ENCODE measurements at places on chromosomes 6 and 20.

GRCh38 chr6:3176562-3177355 lies 19.4 kb upstream of the TUBB2A start:
- DNase-seq, result no peak

DNA sequence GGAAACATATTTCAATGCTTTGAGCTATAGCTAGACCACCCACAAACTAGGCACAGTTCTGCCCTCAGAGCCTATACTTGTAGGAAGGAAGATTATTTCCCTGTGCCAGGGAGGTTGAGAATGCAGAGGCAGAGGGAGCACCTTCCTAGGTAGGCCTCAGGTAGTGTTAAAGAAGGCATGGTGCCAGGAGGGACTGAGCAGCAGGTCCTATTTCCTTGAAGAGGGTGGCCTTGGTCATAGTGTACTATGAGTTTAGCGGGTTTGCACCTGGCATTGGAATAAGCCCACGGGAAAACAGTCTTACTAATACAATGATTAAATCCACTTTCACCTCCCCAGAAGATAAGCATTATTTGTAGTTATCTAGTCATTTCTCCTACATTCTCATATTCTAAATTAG lies 375.4 kb downstream of the CDKAL1 start:
- no peak for DNase-seq

- no peak for DNase-seq
These were observed 1.8 kb upstream of the TGM3 start for GRCh38 chr20:2293971-2294370.

GRCh38 chr6:37077905-37078296 lies 72.4 kb downstream of the FGD2 start:
- no peak for DNase-seq

- no peak for DNase-seq
These were observed 6.4 kb downstream of the ZUP1 start for GRCh38 chr6:116662202-116662601.

GRCh38 chr20:59784365-59784764 lies 149.1 kb downstream of the SYCP2 start:
- DNase-seq, result no peak

DNA sequence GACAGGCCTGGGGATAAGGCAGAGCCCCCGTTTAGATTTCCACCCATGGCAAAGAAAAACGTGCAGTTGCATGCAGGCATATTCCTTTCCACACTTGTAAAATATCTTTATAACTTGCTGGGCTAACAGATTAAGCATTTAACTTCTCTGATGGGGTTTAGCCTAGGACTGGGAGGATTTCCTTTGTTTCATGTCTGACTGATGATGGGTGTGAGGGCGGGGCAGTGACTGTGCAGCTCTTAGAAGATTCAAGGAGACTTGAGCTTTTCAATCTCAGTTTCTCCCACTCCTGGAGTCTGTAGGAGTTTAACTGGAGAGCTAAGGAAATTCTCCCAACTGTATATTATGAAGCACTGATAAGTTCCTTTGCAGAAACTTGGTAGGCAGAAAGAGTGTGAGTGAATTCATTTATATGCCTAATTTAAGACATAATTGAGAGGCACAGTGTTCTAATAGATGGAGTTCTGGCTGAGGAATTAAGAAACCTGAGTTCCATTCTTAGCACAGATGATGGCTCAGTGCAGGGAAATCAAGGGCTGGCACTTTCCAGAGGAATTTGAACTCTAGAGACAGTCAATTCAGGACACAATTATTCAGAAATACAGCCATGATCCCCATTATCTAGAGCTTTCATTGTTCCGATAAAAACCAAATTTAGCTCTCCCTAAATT lies 214.6 kb upstream of the CNR1 start:
- DNase-seq, result no peak

DNA sequence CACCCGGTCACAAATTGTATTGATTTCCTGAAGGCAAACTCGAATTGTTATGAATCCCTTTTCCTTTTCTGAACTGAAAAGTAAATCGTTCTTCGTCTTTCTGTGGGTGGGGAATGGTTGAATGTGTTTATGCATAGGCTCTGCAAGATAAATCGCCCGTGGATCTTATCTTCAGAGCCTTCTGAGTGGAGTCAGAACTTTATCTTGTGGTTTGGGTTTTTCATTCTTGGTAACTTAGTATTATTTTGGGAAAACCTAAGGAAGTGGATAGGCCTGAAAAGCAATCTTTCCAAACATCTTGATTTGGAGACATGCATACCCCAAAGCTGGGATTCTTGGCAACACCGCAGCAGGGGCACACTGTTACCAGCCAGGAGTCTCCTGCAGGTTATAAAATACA lies 122.4 kb downstream of the MAP3K7 start:
- DNase-seq, result no peak

- no peak for DNase-seq
These were observed 131.8 kb downstream of the TIAM2 start for GRCh38 chr6:155126727-155127439.

- no peak for DNase-seq
These were observed 135.3 kb upstream of the ARMC2 start for GRCh38 chr6:108712946-108713345.

GRCh38 chr6:167093406-167093921 lies 29.4 kb upstream of the CCR6 start:
- no peak for DNase-seq

Measured in NCI-H774 (cell line).